Activated CD4-positive, alpha-beta T cell treated with anti-CD3 and anti-CD28 coated beads, Interleukin-10, Interleukin-2, amounts not matched to agents 100 ng/mL and 50 ng/mL, durations not matched to agents 16 hours and 8 hours (primary cell): ENCODE measurements at places on chromosomes 7 and 10.

GRCh38 chr10:68989317-68989990 lies 851 bp downstream of the KIFBP start:
- no peak for DNase-seq

DNA sequence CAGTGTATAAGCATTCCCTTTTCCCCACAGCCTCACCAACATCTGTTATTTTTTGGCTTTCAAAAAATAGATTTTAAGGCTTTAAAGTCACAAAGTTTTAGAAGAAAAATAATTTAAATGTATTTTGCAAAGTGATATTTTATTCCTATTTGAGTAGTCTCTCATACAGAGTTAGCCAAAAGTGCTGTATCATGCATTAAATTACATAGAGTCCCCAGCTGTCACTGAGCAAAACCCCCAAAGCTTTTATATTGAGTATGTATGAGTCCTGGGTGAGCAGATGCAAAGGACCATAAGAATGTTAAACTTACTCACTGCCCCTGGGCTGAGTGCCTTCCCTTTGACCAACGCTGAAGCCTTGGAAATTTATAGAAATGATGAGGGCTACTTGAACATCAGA lies 70.4 kb upstream of the PTN start:
- DNase-seq = no peak

GRCh38 chr10:5942474-5942873 lies 34.9 kb downstream of the IL15RA start:
- no peak for DNase-seq

GRCh38 chr10:125911990-125912389 lies 15.6 kb downstream of the FANK1 start:
- DNase-seq = no peak

GRCh38 chr7:110918949-110919548 lies 171.9 kb upstream of the LRRN3 start:
- DNase-seq = peak; percentile 65

DNA sequence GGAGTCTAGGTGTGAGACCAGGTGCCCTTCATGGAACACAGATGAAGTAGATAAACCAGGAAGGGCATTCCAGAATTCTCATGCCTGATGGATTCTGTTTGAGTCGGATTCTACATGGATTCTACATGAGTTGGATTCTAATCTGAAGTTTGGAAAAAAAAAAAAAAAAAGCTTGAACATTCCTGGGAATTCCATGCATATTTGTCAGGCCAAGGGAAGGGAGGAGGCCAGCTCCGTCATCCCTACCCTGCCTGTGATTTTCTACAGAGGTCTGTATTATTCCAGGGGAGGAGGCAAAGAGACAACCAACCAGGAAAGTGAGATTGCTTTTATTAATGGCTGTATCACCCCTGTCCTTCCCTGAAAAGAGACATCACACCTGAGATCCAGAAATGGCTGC lies 27.8 kb upstream of the EBLN1 start:
- DNase-seq = no peak

DNA sequence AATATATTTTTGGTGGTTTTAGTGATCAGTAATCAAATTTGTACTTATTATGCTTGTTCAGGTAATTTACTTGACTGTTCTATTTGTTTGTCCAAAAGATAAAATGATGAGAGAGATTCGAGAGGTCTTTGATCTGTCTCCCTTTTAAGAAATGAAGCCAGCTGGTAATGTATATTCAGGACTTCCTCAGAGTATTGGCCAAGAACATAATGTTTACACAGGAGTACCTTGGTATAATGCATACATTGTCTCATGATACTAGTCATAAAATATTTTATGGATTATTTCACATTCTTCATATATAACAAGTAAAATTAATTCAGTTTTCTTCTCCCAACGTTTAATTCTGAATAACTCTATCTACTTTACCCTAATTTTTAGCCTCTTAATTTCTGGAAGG lies 100.9 kb downstream of the REEP3 start:
- no peak for DNase-seq

GRCh38 chr7:48173756-48174382 lies 2.6 kb downstream of the ABCA13 start:
- DNase-seq = no peak

DNA sequence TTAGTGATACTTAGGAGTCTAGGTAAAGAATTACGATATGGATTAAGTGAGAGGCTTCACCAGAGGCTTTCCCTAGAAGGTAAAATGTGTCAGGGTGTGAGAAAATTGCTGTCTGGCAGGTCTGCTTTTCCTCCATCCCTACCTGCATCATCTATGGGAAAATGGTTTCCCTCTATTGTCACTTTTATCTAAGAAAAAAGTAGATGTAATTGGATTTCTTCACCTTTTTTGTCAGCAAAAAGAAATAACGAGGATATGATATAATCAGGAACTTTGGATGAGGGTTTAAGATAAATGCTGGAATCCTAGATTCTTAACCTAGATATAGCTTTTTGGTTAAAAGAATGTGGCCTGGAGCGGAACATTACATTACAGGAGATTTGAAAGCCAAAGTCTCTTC lies 146.1 kb downstream of the MAGI2 start:
- DNase-seq = no peak

DNA sequence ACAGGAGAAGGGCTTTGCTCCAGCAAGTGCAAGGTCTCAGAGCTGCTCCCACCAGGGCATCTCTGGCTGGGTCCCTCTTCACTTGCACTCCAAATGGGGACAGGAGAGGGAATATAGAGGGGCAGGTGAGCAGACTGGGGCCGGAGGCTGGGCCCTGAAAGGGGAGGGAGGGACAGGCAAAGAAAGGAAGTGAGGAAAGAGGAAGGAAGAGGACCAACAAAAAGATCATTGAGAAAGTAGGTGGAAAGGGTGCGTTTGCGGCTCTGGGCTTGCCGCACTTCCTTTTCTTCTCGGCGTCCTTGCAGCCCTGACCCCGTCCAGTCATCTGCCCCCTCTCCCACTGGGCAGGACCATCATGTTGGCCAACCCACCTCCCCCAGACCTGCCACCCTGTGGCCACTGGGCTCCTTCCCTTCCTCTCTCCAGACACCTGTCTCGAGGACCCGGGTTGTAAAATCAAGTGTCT lies 14.0 kb downstream of the ITPRIP start:
- no peak for DNase-seq

- DNase-seq = no peak
Measured at GRCh38 chr7:94431619-94432280, 37.1 kb downstream of the COL1A2 start.

DNA sequence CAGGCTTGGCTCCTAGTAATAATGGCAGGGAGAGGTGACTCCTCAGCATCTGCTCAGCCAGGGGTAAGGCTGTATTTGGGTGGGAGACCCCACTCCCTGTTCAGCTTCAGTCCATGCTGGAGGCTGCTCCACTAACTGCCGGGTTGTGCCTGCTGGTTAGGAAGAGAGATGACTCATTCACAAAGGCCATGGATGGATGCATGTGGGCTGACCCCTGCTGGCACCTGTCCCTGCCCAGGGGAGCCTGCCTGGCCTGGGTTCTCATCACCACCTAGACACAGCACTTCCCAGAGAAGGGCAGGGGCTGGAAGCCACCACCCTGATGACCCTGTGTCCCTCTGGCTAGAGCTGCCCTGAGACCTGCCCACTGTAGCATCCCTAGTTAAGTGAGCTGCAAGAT lies 59.0 kb downstream of the VSTM4 start:
- DNase-seq = no peak

- no peak for DNase-seq
Measured at GRCh38 chr10:44647877-44648542, 263.1 kb upstream of the CXCL12 start.

DNA sequence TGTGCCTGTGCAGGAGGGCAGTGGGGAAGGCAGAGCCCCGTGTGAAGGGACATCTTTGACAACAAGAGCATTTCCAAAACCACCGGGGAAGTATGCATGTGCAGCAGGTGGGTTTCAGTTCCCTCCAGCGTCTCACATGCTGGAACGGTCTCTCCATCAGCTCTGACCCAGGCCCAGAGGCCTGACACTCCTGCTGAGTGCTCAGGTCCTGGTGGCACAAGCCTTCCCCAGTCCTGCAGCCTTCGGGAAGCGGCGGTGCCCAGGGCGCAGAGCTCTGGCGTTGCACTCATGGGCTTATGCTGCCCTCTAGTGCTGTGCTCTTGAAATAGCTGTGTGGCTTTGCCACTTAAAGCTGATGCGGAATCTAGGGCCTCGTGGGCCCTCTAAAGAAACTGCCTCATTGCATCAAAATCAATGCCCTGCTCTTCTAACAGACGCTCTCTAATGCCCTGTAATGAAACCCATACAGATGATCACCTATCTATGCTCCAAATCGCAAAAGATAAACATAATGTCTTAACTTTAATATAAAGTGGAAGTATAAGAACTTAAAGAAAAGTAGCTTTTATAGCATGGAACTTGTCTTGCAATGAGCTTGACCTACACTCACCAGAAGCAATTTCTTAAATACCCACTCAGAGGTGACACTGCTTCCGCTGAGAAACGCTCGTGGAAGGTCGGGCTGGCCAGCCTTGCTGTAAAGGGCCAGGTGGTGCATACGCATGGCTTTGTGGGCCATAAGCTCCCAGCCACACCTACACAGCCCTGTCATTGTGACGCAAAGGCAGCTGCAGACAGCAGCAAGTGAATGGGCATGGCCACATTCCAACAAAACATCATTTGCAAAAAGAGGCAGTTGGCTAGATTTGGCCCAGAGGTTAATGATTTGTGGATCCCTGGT lies 38.6 kb downstream of the CLRN3 start:
- DNase-seq = peak; percentile 74

GRCh38 chr10:15563246-15563645 lies 156.5 kb downstream of the ITGA8 start:
- DNase-seq = no peak

DNA sequence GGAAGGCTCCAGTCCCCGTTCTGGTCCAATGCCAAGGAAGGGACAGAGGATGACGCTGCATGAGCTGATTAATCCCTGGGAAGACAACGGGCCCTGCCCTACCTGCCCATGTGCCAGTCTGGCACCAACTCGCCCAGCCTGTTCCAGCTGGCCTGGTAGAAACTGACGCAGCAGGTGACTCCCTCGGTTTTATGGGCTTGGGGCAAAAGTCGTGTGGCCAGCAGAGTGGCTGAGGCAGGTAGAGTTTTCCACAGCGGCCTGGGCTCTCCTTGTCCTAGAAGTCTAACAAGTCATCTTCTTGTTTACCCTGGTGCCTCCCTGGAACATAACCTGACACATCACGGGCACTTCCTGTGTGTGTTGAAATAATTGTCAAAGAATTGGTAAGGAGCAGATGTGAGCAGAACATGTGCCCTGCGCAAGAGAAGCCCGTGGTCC lies 20.4 kb upstream of the LMTK2 start:
- no peak for DNase-seq

- DNase-seq = no peak
Measured at GRCh38 chr7:22150221-22150620, 204.5 kb upstream of the CDCA7L start.

- DNase-seq = no peak
Measured at GRCh38 chr7:132203021-132203420, 373.2 kb downstream of the PLXNA4 start.

DNA sequence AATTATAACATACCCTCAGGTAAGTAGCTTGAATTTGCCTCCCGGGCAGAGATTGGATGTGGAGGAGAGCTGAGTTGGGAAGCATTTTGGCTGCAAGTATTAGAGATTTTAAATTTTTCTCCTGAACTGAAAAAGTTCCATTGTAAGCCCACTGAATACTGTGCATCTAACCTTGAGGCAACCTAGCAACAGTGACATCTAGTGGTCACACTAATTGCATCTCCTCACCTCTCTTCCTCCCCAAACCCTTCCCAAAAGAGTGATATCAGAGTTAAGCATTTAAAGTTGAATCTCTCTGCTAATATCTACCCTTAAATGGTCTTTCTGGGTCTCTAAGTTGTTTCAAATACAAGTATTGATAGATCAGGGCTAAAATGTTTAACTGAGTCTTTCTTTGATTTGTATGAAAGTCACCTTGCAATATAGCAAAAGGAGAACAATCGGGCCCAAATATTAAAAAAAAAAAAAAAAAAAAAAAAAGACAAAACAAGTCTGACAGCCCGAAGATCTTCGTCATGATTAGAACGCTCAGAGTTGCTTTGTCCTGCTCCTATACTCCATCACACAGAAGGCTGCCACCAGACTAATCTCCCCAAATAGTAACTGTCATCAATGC lies 40.4 kb upstream of the DLX5 start:
- DNase-seq = peak; percentile 44

DNA sequence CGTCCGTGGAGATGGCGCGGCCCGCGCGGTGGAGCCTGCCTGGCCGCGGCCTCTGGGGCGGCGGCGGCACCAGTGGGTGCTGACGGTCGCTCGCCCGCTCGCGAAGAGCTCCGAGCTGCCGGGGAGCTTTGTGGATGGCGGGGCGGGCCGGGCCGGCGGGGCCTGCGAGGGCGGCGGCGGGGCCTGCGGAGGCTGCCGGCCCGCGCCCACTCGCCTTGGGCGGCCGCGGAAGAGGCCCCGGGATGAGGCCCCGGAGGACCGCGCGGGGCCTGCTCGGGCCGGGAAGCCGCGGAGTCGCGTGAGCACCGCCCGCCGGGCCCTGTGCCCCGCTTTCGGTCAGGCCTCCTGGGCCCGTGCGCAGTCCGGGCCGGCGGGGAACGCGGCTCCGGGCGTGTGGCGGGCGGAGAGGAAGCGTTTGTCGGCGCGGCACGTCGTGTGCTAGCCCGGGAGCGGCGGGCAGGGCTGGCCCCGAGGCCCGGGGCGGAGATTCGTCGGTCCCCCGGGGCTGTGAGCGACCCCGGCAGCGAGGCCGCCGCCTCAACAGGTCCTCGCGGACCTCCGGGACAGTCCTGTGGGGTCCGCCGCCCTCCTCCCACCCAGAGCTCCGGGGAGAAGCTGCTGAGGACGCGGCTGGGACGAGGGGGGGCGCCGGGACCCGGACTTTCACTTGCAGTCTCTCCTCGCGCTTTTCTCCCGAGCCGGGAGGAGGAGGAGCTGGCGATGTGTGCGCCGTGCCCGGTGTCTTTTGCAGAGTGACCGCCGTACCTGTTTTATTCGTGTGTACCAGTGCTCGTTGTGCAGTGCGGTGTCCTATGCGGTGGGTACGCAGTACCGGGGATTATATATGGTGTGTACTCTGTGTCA lies 578 bp downstream of the ZMYND11 start:
- DNase-seq = peak; percentile 64

- DNase-seq = no peak
Measured at GRCh38 chr10:88205842-88206446, 342.5 kb downstream of the PTEN start.

DNA sequence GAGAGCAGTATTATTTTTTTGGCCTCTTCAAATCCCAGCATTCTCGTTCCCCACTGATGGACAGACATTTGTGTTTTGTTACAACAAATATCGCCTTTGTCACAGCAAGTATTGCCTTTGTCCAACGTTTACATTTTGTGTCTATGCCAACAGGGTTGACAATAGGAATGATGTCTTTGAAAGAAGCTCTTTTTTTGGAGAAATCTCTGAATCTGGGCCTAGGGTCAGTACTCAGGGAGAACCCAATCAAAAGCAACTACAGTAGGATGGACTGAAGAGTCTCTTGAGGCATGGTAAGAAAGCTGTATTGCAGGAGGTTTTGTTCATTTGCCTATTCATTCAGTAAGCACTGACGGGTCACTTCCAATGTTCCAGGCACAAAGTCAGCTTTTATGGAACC lies 57.7 kb upstream of the KLF14 start:
- no peak for DNase-seq

DNA sequence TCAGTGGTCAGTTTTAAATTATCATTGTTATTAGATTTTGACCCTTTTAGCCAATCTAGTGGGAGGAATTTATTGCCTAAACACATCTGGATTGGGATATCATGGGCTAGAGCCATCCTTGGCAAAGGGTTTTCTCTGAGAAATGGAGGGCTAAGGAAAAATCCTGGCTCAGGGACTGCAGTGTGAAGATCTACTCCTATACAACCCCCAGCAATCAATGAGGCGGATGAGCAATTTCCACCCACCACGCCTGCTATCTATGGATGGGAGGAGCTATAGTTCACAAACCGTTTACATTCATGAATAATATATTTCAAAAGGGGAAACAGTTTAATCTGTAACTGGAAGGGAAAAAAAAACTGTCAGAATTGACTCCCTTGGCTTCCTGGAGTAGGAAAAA lies 2.7 kb downstream of the CAV1 start:
- DNase-seq = no peak
